ENCODE measurements at places on chromosomes 3 and 15. TPM values are rescaled to one million over a fixed set of nuclear protein-coding genes. Genes with fewer than 3 reads are reported as not detected.
A peak's percentile ranks its signal among the peaks of the same experiment; 100 is the strongest.

SLC38A3 gene
- not detected for total RNA-seq

DNA sequence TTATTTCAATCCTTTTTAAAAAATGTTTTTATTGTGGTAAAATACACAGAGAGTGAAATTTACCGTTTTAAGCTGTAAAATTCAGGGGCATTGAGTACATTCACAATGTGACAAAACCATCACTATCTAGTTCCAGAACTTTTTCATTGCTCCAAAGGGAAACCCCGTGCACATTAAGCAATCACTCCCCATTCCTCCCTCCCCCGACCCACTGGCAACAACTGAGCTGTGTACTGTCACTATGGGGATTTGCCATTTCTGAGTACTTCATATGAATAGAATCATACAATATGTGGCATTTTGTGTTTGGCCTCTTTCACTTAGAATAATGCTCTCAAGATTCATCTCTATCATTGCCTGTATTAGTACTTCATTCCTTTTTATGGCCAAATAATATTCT lies 45.5 kb upstream of the BOC start:
- DNase-seq: peak; percentile 79

- no peak for DNase-seq
Observed at GRCh38 chr3:196741249-196741889, 1.7 kb downstream of the PAK2 start.

DNA sequence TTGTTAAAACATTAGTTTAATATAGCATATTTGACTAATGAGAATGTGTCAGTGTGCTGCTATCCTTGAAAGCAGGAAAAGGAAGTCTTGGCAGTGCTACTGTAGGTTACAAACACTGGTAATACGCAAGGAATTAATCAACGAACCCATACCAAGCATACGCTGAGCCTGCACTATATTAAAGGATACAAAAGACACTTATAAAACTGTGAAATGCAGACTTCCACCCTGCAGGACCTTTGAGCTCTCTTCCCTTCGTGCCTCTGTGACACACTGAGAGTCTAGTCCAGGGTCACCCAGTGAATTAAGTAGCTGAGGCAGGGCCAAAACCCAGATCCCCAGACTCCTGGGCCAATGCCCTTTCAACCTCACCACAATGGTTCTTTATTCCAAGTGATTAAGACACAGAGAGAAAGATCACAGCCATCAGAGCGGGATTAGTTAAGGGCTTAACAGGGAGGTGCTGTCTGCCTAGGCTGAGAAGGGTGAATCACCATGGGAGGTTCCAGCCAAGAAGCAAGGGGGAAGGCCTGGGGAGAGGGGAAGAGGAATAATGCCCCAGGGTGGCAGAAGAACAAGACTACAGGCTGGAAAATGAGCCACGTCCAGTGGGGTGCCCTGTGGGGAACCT lies 6.8 kb downstream of the ANXA2 start:
- DNase-seq: no peak

- no peak for DNase-seq
Observed at GRCh38 chr15:69604072-69604411, 151.4 kb downstream of the RPLP1 start.

U2SURP gene
- 49.9 TPM for total RNA-seq

DNA sequence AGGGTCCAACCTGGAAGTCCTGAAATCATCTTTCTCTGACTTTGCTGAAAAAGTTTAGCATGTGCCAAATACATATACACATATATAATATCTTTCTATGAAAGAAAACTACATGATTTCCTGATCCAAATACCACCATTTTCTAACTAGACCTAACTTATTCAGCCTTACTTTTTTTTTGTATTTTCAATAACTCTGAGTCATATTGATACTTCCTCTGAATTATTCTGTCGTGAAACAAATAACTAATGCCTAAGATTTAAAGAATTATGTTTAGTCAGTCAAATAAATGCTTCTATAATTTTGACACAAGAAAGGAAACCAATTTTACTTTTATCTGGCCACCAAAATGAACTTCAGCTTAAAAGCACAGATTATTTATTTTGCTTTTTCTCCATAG lies 760.2 kb upstream of the GBE1 start:
- DNase-seq: no peak

LMAN1L gene
- not detected for total RNA-seq

DNA sequence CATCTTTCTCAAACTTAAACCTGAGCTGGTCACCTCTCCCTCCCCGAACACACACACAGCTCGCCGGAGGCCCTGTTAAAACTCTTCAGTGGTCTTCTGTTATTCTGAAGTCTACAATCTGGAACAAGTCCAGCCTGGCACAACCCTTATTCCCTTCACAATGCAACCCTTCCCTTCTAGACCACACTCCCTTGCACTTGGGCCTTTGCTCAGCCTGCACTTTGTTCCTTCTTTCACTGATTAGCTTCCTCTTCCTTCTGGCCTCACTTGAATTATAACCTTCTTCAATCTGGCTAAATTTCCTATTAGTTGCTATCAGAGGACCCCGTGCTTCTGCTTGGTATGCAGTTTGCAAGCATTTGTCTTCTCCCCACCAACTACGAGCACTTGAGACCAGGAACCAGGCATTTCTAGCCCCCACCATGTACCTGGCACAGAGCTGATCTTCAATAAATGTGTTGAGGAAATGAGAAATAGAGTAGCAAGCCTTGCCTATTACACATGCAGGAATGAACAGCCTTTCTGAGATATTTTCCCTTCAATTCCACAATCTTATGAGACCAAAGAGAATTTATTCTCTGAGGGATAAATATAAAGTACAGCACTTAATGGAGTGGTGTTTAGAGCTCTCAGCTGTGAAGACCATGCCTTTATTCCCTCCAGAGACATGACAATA lies 663.1 kb upstream of the ADAMTS9 start:
- DNase-seq: no peak

DNA sequence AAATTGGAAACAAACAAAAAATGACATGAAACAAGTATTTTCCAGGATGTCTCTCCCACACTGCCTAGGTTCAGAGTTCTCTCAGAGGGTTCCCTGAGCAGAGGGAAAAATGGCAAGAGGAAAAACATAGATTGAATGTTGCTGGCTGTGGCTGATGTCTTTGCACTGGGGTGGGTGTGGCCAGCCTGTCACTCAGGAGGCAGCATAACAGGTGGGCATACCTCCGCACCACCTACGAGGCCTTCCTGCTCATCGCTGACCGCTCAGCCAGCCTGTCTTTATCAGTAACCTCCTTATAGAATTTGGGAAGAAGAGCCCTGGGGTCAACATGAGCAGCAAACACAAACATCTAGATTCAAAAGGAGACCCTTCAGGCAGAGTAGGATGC lies 216.6 kb upstream of the UMPS start:
- no peak for DNase-seq

DNA sequence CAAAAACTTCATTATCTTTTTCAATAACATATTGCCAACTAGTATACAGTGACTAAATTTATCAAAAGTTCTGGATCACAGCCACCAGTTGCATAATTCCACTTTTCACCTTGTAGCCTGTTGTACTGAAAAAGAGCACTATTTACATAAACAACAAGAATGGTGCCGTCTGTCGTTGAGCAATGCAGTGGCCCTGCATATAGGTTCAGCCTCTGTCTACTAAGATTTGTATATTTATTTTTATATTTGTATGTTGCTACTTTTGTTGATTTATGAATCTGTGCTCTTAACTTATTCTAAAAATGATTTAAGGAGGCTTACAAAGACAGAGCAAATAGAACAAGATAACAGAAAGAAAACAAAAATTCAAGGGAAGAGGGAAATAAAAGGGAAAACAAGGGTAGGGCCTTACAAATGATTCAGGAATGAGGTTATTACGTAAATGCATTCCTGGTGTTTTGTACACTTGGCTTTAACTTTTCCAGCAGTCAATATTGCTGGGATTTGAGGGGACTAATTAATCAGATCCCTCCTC lies 257.6 kb upstream of the STT3B start:
- DNase-seq: no peak

FEZF2 gene
- not detected for total RNA-seq

SRP14 gene
- total RNA-seq: 314 TPM
